ENCODE measurements at places on chromosomes 7 and 10.

DNA sequence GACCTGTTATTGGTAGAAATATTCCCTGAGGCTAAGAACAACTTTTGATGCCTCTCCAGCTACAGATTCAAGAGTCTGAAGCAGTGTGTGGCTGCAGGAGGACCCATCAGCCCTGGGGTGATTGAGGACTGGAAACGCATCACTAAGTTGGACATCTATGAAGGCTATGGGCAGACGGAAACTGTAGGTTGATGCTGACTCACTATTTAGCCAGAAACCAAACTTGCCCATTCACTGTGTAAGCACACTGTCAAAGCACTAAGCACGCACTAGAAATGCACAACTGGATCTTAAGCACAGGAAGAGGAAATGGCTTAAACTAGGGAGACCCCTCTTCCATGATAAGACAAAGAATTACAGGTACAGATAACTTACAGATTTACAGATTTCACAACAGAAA, 20.8 kb downstream of the ACSM6 start:
- no peak overlapping the region for H3K27ac ChIP-seq
- no peaks in the 10 kb centered on the region for H3K36me3 ChIP-seq
- no peak for DNase-seq
- no peaks in the 10 kb centered on the region for H3K27me3 ChIP-seq
- peaks cover 6% of the 10 kb centered on the region for H3K4me1 ChIP-seq

DNA sequence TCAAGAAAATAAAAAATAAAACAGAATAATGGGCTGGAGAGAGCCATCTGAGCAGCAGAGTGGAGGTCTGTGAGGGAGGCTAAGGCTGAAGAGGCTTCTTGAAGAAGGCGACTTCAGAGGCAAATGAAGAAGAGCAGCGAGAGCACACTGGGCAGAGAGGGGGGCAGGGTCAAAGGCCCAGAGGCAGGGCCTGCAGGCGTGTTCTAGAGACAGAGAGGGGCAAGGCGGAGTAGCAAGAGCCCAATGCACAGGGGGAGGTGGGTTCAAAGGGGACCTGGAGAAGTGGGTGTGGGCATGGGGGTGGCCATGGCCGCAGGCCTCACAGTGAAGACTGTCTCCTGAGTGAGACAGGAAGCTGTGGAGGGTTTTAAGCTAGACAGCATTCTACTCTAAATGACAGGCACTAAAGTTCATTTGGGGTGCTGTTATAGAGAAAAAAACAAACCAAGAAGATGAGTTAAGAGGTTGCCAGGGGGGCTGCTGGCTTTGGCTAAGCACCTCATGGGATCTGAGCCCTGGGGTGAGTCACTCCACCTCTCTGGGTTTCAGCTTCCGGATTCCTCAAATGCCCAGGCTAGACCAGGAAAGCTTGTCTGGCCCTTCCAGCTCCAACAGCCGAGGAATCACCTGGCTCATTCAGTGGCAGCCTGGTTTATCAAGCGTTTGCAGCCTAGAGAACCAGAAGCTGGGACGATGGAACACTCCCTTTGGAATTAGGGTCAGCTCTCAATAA, 81.7 kb downstream of the DLG5 start:
- no peaks in the 10 kb centered on the region for H3K27me3 ChIP-seq
- peaks cover 20% of the 10 kb centered on the region for H3K36me3 ChIP-seq
- H3K27ac ChIP-seq: peak overlapping the region; percentile 47
- H3K4me1 ChIP-seq: peaks cover 13% of the 10 kb centered on the region

GRCh38 chr7:11486271-11486670, 345.7 kb downstream of the THSD7A start:
- DNase-seq: peak; percentile 30
- no peaks in the 10 kb centered on the region for H3K27me3 ChIP-seq
- H3K4me1 ChIP-seq: no peaks in the 10 kb centered on the region
- no peak overlapping the region for H3K4me3 ChIP-seq
- no peak overlapping the region for H3K27ac ChIP-seq
- no peaks in the 10 kb centered on the region for H3K36me3 ChIP-seq

DNA sequence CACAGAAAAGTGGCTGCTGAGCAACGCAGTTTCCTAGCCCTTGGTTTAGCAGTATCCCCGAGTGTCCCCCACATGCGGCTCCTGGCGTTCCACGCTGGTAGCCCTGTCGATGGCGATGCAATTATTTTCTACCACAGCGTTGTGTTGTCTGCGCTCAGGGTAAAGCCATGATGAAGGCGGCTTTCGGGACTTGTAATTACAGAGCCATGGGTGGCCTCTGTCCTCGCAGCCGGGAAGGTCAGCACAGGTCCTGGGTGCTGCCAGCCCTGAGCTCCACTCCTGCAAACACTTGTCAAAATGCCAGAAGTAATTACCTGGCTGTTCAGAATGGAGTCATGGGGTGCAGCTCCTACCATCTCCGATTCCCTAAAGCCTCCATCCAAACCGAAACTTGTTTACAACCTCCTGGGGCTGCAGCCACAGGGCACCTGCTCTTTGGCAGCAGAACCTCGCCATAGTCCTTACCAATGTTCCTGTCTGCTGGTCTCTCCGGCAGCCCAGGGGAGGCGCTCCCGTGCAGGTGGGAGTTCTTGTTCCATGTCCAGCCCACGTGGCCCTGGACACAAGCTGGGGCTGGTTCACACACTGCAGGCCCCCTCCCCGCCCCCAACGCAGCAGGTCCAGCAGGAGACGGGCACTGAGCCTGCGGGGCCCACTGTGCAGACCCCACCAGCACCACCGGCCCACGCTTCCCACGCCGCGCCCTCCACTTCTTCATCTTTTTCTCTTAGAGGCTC, 512.6 kb downstream of the PTPRN2 start:
- H3K27ac ChIP-seq: no peak overlapping the region
- H3K36me3 ChIP-seq: no peaks in the 10 kb centered on the region
- no peak for DNase-seq
- H3K4me1 ChIP-seq: no peaks in the 10 kb centered on the region

DNA sequence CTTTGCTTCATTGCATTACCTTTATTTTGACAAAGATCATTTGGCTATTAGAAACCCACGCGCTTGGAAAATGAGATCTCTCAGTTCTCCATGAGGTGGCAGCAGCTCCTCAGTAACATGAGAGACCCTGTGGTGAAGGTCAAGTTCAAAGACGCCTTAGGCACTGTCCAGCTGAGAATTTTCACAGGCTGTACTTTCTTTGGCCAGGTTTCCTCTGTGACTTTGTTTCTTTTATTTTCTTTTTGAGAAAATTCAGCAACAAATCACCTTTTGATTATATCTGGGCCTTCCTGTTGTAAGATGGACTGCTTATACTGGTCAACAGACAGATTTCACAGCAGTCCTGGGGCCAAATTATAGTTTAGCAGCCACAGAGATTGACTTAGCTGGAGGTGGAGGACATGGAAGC, 54.5 kb downstream of the RAB18 start:
- H3K4me1 ChIP-seq: no peaks in the 10 kb centered on the region
- H3K36me3 ChIP-seq: no peaks in the 10 kb centered on the region
- no peak overlapping the region for H3K27ac ChIP-seq
- H3K27me3 ChIP-seq: no peaks in the 10 kb centered on the region
- DNase-seq: peak; percentile 27
- H3K4me3 ChIP-seq: no peak overlapping the region

- no peaks in the 10 kb centered on the region for H3K36me3 ChIP-seq
- no peak overlapping the region for H3K4me3 ChIP-seq
- no peaks in the 10 kb centered on the region for H3K4me1 ChIP-seq
- no peak for DNase-seq
- H3K27ac ChIP-seq: no peak overlapping the region
These were observed 70.1 kb downstream of the CYCS start for GRCh38 chr7:25054819-25055519.

GRCh38 chr7:134510646-134511045, 16.7 kb upstream of the AKR1B10 start:
- H3K27me3 ChIP-seq: no peaks in the 10 kb centered on the region
- peaks cover 8% of the 10 kb centered on the region for H3K4me1 ChIP-seq
- H3K36me3 ChIP-seq: no peaks in the 10 kb centered on the region
- no peak overlapping the region for H3K4me3 ChIP-seq
- DNase-seq: no peak
- H3K27ac ChIP-seq: no peak overlapping the region

- H3K36me3 ChIP-seq: no peaks in the 10 kb centered on the region
- H3K4me3 ChIP-seq: no peak overlapping the region
- no peaks in the 10 kb centered on the region for H3K27me3 ChIP-seq
These were observed 10.3 kb downstream of the TMEM140 start for GRCh38 chr7:135158141-135158655.
